ENCODE measurements at places on chromosomes 7 and 10. TPM values are rescaled to one million over a fixed set of nuclear protein-coding genes. Genes with fewer than 3 reads are reported as not detected.
A peak's percentile ranks its signal among the peaks of the same experiment; 100 is the strongest.

- DNase-seq = peak; percentile 57
- no peaks in the 10 kb centered on the region for H3K27me3 ChIP-seq
- peak overlapping the region; percentile 41 for H3K27ac ChIP-seq
- H3K4me3 ChIP-seq = no peak overlapping the region
These were observed 7.8 kb downstream of the NOD1 start for GRCh38 chr7:30470771-30471170.

- no peaks in the 10 kb centered on the region for H3K36me3 ChIP-seq
- no peaks in the 10 kb centered on the region for H3K27me3 ChIP-seq
- DNase-seq = no peak
- peak overlapping the region; percentile 17 for H3K27ac ChIP-seq
- H3K4me1 ChIP-seq = no peaks in the 10 kb centered on the region
- H3K4me3 ChIP-seq = no peak overlapping the region
These were observed 76.0 kb upstream of the FAM20C start for GRCh38 chr7:116188-116981.

- H3K4me3 ChIP-seq = no peak overlapping the region
- H3K4me1 ChIP-seq = peaks cover 8% of the 10 kb centered on the region
- H3K27me3 ChIP-seq = no peaks in the 10 kb centered on the region
- DNase-seq = no peak
These were observed 10.6 kb downstream of the ATP6V1F start for GRCh38 chr7:128873234-128873633.

- no peaks in the 10 kb centered on the region for H3K27me3 ChIP-seq
- no peaks in the 10 kb centered on the region for H3K36me3 ChIP-seq
- H3K4me1 ChIP-seq = no peaks in the 10 kb centered on the region
- H3K4me3 ChIP-seq = peak overlapping the region; percentile 65
These were observed 985 bp upstream of the ETV1 start for GRCh38 chr7:13990319-13990983.

Gene ARHGAP22
- total RNA-seq = 1.6 TPM

- H3K27ac ChIP-seq = no peak overlapping the region
- H3K4me1 ChIP-seq = no peaks in the 10 kb centered on the region
These were observed 111.1 kb upstream of the HABP2 start for GRCh38 chr10:113441686-113442270.

DNA sequence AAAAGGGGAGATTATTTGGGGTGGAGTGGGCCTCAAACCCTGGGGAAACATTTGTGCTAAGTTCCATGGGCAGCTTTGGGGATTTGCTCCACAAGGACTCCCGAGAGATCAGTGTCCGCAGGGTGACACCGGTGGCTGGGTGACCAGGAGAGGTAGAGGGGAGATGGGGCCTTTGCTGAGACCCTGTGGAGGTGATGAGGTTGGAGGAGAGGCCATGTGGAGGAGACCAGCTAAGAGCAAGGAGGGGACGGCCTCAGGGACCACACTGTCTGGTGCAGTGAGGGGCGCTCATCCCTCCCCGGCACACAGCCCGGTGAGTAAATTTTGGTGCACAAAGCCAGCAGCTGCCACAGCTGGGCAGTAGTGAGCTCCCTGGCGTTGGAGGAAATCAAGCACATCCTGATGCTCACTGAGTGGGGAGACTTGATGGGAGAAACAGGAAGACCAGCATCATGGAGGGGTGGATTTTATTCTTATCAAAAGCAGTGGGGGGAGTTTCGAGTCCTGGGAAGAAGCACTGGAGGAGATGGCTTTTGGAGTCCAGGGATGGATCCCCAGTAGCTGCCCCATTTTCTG is 20.2 kb upstream of the ELFN1 start:
- peaks cover 3% of the 10 kb centered on the region for H3K27me3 ChIP-seq
- no peaks in the 10 kb centered on the region for H3K4me1 ChIP-seq
- DNase-seq = no peak
- H3K36me3 ChIP-seq = no peaks in the 10 kb centered on the region
- no peak overlapping the region for H3K4me3 ChIP-seq

GRCh38 chr10:123165445-123166072 is 11.4 kb downstream of the BUB3 start:
- no peaks in the 10 kb centered on the region for H3K4me1 ChIP-seq
- H3K27ac ChIP-seq = no peak overlapping the region
- no peaks in the 10 kb centered on the region for H3K27me3 ChIP-seq
- no peak for DNase-seq
- H3K4me3 ChIP-seq = no peak overlapping the region

Gene ADGRA1
- not detected for total RNA-seq

DNA sequence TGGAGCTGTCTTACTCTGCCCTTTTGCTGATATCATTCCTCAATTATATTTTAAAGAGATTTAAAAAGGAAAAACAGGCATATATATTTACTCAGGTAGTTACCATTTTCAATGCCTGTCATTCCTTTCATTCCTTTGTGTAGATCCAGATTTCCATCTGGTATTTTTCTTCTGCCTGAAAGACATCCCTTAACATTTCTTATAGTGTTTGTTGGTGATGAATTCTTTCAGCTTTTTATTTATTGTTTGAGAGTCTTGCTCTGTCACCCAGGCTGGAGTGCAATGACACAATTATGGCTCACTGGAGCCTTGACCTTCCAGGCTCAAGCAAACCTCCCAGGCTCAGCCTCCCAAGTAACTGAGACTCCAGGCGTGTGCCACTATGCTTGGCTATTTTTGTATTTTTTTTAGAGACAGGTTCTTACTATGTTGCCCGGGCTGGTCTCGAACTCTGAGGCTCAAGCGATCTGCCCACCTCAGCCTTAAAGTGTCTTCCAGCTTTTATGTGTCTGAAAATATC is 5.6 kb upstream of the POM121 start:
- no peak overlapping the region for H3K27ac ChIP-seq
- no peak overlapping the region for H3K4me3 ChIP-seq
- no peaks in the 10 kb centered on the region for H3K36me3 ChIP-seq
- DNase-seq = no peak
- no peaks in the 10 kb centered on the region for H3K27me3 ChIP-seq
- H3K4me1 ChIP-seq = peaks cover 7% of the 10 kb centered on the region

Gene PLXDC2
- 22.4 TPM for total RNA-seq

GRCh38 chr7:140294454-140294853 is 103.9 kb downstream of the SLC37A3 start:
- H3K27ac ChIP-seq = no peak overlapping the region
- no peaks in the 10 kb centered on the region for H3K4me1 ChIP-seq
- no peak overlapping the region for H3K4me3 ChIP-seq
- no peaks in the 10 kb centered on the region for H3K36me3 ChIP-seq
- no peak for DNase-seq

Data from colonic mucosa (tissue), 4 donors.